ENCODE measurements at places on chromosomes 4 and X.

DNA sequence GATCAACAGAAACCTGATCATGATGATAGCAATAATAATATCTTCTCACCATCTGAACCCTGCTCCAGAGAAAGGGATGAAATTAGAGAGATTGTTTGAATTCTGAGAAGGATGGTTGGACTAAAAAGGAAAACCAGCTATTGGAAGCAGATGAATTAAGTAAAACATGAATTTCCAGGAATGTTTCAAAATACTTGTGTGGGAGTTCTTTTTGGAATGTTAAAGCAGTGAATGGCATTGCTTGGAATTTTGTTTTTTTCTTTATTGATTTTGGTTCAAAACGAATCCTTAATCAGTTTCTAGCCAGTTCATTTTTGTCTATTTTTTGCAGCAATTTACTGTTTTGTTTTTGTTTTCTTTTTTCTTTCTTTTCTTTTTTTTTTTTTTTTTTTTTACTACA is 150.3 kb downstream of the NHS start:
- DNase-seq: no peak

DNA sequence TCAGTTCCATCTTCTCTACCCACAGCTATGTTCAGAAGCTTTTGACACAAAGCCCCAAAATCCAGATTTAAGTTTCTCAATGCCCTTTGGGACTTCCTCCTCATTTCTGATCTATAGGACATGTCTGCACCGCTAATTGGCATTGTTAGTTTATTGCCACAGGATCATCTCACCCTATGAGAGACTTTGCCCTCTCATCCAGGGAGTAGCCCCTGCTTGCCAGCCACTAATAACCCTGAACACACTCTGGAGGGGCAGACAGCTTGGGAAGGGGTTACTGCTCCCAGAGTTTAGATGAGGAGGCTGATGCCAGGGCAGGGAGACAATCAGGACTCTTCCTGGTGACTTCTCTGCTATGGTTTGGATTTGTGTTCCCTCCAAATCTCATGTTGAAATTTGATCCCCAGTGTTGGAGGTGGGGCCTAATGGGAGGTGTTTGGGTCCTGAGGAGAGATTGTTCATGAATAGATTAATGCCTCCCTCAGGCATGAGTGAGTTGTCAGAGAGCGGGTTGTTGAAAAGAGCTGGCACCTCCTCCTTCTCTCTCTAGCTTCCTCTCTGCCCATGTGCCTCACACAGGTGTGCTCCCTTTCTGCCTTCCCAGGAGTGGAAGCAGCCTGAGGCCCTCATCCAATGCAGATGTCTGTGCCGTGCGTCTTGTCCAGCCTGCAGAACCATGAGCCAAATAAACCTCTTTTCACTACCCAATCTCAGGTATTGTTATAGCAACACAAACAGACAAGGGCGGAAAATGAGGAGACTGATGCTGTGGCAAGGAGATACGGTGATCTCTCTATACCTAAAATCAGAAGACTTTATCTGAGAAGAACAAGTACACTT is 3.6 kb upstream of the SCARB2 start:
- no peak for DNase-seq

DNA sequence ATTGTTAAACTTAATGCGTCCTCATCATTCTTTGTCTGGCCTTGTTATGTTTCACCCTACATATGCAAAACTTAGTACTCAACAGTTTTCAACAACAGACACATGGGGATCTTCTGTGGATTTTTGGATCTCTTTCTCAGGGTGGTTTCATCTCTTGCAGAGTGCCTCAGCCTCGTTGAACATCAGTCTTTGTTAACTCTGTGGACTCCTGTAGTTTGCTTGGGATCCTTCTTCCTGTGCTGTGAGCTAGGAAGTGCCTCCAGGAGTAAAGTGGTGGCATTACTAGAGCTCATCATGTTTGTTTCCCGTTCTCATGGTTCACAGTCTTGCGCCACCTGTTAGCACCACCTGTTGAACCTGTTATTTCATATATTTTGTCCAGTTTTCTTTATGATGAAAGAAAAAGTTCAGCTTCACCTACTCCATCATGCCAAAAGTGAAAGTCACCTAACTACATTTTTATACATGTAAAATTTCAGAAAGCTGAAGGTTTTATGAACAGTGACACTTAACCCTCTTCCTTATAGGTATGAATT is 27.5 kb upstream of the NDUFC1 start:
- DNase-seq: no peak

GRCh38 chrX:124829930-124830329 is 483.6 kb downstream of the SH2D1A start:
- DNase-seq: no peak

DNA sequence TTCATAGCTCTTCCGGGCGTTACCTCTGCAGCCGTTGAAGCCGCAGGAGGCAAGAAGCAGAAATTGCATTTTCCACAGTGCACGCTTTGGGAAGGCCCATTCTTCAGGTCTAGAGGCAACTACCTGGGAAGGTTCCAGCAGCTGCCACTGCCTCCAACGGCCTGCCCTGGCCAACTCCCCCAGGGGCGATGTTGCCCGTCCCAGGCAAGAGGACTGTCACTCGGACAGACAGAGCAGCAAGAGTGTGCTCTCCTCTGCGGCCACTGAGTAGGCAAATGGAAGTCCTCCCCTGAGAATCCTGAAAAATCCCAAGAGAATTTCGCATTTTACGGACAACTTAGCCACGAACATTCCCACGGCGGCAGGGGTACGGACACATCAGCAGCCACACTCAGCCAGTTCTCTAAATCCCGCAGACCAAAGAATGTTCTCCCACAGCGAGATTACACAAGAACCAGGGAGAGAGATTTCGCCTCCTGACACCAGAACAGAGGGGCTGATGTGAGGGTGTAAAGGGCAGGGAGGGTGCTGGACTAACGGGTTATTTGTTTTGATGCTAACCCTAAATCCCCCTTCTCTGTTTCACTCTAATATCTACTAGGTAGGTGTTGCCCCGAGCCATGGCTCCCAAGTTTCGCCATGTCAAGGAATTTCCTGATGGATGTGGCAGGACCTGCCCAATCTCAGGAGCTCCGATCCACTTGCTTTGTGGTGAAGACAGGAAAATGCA is 63.8 kb downstream of the SEPSECS start:
- DNase-seq: no peak

GRCh38 chrX:129980540-129981199 is 1.8 kb upstream of the BCORL1 start:
- DNase-seq: no peak

- DNase-seq: no peak
Measured at GRCh38 chr4:182240161-182241130, 2.8 kb upstream of the TENM3 start.

DNA sequence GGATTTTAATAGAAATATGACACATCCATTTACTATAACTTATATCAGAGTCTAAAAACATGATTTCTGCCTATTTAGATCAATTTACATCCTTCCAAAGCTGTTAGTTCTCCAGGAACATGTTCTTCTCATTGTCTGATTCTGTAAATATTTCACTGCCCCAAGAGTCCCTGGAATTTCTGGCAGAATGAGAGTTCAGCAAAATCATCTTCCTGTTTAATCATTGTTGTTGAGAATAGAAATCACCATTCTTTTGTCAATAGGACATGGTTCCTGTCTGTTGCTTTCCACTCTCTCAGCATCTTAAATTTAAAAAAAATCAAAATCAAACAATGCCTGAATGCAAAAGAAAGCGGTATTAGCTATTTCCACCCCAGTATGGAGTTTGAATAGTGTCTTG is 172.8 kb upstream of the FRMPD4 start:
- DNase-seq: no peak

DNA sequence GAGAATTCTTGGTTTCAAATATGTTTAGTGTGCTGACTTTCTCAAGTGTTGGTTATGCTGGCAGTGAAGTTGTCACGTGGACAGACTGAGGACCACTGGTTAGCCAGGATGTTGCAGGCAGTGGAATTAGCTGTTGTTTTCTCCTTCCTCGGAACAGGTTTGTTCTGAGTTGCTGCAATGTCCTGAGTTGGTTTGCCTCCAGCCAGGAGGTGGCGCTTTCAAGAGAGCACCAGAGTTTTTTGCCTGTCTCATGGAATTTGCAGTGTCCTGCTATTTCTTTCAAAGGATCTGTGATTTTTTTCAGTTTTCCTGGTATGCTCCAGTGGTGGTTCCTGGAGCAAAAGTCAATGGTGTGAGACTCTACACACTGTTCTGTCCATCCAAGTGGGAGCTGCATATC is 158.1 kb upstream of the CXorf66 start:
- DNase-seq: no peak

DNA sequence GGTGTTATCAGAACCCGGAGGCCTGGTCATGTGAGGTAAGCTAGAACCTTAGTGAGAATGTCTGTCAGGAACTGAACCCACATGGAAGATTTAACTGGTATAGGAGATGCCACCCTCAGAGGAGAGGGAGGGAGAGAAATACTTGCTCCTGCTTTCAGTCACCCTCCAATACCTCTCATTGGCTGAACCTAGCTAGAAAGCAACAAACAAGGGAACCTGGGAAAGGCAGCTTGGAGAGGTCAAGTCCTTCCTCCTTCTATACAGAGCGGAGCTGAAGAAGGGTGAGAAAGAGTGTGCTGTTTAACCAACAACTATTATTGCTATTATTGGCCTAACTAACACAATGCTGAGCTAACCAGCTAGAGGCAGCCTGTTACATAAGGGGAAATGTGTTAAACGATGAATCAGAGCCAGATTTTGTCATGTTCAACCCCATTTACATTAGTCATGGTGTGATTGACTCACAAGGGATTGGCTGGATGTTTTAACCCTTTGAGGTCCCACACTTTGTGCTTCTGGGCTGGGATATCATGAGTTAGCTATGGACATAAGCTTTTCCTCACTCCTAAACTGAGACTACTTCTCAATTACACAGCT is 96.5 kb upstream of the ESX1 start:
- DNase-seq: no peak

DNA sequence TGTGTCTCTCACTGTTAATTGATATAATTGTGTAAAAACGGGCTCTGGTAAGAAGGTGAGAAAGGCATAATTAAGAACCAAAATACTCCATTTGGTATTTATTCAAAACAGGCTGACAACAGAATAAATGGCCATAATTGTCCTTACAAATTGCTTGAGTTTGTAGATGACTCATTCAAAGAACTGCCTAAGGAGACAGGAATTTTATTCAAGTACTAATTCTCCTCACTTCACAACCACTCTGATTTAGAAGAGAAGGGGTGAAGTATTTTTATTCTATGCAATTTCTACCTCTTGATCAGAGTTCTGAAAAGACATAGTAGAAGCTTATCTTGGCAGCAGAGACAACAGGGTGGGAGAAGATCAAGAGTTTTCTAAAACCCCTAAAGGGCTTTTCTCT is 43.1 kb downstream of the ATP11C start:
- no peak for DNase-seq

DNA sequence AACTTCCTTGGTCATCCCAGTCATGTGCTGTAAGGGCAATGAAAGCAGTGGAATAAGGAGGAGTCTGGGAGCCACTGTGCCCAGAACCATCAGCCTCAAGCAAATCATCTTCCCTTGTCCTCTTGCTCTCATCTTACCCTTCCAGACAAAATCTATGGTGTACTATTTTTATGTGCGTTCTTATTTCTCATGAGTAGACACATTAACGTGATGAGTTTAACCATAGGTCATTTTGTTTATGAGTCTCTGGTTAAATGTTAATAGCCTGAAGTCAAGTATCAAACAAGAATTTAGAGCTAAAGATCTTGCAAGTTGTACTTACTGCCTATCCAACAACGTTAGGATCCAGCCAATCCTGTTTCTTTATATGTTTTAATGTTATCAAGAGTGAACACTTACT is 495.3 kb downstream of the SPRY1 start:
- DNase-seq: no peak

- no peak for DNase-seq
Measured at GRCh38 chr4:81410680-81411079, 61.0 kb downstream of the RASGEF1B start.

DNA sequence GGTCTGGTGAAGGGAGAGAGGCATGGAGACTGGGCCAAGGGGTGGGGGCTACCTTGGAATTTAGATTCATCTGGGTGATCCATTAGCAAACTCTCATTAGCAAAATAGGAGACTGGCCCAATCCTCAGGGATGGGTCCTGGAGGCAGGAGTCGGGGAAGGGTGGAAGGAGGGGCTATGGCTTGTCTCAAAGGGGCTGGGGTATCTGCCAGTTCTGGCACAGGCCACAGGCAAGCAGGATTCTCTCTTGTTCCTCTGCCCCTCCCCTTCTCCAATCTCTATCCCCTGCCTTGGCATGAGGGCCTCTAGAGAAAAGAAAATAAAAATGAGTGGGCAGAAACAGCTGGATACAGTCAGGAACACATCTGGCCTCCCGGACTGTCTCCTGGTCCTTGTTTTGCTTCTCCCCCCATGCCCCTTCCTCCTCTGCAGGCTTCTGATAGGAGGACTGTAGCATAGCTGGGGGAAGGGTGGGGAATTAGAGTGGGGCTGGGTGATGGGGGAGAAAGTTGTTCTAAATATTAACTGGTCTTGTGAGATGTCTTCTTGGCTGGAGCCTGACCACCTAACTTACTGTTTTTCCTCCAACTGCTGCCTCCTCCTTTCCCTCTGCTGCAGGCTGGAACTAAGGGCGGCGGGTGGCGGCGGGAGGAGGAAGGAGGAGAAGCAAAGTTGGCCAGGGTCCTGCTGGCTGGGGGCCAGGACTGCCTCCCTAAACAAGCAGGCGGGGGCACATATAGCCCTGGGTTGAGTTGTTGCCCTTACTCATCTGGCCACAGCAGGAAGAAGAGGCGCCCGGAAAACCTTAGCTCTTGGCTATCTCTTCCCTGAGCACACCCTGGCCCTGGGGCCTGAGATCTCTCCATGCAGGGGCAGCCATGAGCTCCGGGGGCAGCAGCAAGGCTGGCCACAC is 53.3 kb upstream of the LAS1L start:
- DNase-seq: no peak

GRCh38 chrX:41043196-41043595 is 42.0 kb upstream of the USP9X start:
- DNase-seq: no peak

- peak; percentile 20 for DNase-seq
Measured at GRCh38 chrX:47358387-47359065, 11.9 kb upstream of the ZNF157 start.

DNA sequence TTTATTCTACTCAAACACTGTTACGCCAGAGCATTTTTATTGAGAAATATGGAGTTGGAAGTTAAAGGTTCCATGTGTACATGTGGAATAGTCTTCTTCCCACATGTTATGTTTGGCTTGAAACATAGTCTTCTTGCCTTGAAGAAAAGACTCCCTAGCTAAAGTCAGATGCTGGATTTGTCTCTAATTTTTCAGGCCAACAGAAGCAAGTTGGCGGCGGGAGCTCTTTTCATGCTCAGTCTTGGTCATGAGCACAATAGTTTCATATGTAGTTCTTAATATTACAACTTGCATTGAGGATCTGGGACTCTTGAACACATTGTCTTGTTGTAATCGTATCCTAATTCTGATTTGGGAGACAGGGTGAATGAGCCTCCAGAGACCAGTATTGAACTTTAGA is 19.4 kb downstream of the SEPTIN11 start:
- no peak for DNase-seq

DNA sequence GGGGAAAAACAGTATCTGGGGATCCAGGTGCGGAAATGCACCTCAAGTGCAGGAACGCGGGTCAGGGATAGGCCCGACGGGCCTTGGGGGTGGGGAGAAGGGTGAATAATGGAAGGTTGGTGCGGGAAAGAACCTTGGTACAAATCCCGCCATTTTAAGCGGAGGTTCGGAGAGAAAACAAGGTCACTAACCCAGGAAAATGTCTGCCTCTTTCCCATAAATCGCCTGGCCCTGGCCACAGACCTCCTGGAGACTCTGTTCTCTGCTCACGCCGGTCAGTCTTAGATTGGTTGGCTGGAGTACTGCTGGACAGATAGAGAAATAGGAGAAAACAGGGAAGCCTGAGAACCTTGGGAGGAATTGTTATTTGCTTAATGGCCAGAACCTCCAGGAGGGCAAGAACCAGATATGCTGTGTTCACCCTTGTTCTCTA is 897 bp upstream of the FBXL5 start:
- no peak for DNase-seq

Data from CD4-positive, alpha-beta T cell treated with Interferon gamma for 1 hour (primary cell).